ENCODE measurements at places on chromosomes 16 and 17.

DNA sequence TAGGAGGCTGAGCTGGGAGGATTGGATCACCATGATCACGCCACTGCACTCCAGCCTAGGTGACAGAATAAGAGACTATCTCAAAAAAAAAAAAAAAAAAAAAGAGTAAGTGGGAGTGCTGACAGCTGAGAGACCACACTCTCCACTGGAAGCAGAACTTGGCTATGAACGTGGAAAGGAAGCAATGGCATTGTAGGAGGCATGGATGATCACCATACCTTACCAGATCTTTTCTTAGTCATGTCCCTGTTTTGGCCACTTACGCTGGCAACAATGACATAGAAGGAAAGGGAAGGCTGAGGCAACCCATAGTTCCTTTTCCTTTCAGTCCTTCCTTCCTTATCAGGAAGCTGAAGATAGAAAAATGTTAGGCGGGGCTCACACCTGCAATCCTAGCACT lies 3.7 kb upstream of the ATP1B2 start:
- no peak for DNase-seq

- DNase-seq = no peak
These were observed 37.3 kb upstream of the AXIN2 start for GRCh38 chr17:65598746-65599145.

DNA sequence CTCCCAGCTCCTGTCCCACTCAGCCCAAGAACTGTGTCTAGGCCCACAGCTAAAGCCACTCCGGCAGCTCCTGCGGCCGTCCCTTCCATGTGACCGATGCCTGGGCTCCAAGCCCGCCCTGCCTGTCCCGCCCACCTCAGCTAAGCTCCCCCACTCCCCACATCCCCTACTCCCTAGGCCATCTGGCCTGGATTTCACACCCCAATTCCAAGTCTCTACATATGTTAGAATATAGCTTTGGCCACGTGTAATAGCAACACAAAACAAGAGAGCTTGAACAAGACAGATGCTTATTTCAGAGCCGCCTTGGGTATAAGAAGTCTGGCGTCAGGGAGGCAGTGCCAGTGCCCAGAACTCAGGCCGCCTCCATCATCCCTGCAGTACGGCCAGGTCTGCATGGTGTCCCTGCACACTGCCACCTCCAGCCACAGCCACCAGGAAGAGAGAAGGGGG lies 30.0 kb upstream of the USP22 start:
- no peak for DNase-seq

GRCh38 chr17:34566201-34566600 lies 13.2 kb upstream of the TMEM132E start:
- DNase-seq = no peak

GRCh38 chr16:4744555-4745273 lies 10.4 kb downstream of the DNAAF8 start:
- no peak for DNase-seq

GRCh38 chr17:61338874-61339478 lies 60.7 kb upstream of the TBX2 start:
- DNase-seq = no peak

- DNase-seq = no peak
These were observed 270.1 kb upstream of the TBX2 start for GRCh38 chr17:61129267-61130254.

GRCh38 chr17:50944902-50945720 lies 79.0 kb upstream of the TOB1 start:
- no peak for DNase-seq

- DNase-seq = no peak
These were observed 17.3 kb upstream of the KCNJ12 start for GRCh38 chr17:21358682-21359482.

GRCh38 chr16:66948837-66949225 lies 12.2 kb upstream of the CES3 start:
- no peak for DNase-seq

DNA sequence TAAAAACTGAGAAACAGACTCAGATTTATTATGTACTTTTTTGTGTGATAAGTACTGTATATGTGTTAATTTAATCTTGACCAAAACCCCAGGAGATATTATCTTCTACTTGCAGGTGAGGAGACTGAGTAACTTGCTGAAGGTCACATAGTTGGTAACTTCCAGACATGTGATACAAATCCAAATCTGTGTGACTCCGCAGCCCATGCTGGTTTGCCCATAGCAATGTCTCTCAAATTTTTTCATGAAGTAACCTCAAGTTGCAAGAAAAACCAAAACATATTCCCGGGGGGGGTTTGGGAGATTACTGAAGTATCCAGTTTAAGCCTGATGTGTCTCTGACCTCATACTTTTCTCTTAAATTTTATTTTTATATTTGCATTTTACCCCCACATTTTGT lies 3.3 kb downstream of the TEX14 start:
- no peak for DNase-seq

DNA sequence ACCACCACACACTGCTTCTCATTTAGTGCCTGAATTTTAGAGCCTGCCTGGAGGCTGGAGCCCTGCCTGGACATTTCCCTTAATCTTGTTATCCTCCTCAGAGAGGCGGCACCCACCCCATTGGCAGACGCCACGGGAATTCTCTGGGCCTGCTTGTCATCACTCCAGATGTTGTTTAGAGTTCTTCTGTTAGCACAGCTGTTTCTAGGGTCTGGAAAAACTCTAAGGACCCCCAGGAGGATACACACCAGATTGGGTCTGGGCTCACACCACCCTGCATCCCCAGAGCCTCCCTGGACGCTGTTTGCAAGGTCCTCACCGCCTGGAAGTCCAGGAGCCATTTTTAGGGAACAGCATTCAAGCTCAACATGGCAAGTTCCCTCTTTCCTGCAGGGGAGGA lies 565 bp upstream of the XAF1 start:
- DNase-seq = no peak

GRCh38 chr17:82835122-82835521 lies 4.7 kb downstream of the ZNF750 start:
- no peak for DNase-seq

- DNase-seq = no peak
These were observed 53.6 kb upstream of the ATF7IP2 start for GRCh38 chr16:10332241-10332640.

GRCh38 chr16:83814659-83814985 lies 6.8 kb downstream of the HSBP1 start:
- DNase-seq = no peak

GRCh38 chr17:10069301-10069700 lies 129.1 kb downstream of the GAS7 start:
- no peak for DNase-seq

DNA sequence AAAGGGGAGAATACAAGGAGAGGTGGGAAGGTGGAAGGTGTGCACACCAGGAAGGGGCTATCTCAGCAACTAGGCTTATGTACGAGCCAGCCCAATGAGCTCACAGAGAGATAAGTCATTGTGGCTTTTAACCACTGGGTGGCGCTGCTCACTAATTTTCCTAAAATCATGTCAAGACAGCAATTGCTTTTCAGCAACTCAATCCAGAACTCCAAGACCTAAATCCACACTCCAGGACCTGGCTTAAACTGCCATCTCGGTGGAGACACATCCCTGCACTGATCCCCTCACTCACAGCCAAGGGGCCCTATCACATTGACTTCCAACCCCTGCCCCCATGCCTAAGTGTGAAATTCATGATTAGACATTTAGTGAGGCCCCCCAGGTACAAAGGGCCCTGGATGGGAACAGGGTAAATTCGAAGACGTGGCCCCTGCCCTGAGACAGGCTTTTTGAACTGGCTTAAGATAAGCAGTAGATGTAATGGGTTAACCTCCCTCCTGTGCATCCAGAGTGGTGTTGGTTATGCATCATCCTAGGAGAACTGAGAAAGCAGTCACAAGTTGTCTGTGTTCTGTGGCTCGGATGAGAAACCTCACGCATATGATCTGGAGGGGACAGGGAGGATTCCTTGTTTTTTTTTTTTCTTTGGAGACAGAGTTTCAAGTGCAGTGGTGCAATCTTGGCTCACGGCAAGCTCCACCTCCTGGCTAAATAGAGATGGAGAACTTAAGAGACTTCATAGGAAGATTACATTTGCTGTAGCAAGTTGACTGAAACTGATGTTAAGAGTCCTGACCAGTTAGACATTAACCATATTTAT lies 11.5 kb downstream of the CCL16 start:
- peak; percentile 54 for DNase-seq

GRCh38 chr17:40178660-40179059 lies 1.4 kb downstream of the RAPGEFL1 start:
- DNase-seq = no peak

GRCh38 chr17:17424552-17424951 lies 52.2 kb upstream of the MED9 start:
- DNase-seq = no peak

- no peak for DNase-seq
These were observed 4.2 kb upstream of the CMTM2 start for GRCh38 chr16:66575060-66575459.

GRCh38 chr16:11201498-11202259 lies 54.3 kb downstream of the SOCS1 start:
- DNase-seq = no peak

- DNase-seq = no peak
These were observed 1.2 kb upstream of the MT2A start for GRCh38 chr16:56607109-56607618.

DNA sequence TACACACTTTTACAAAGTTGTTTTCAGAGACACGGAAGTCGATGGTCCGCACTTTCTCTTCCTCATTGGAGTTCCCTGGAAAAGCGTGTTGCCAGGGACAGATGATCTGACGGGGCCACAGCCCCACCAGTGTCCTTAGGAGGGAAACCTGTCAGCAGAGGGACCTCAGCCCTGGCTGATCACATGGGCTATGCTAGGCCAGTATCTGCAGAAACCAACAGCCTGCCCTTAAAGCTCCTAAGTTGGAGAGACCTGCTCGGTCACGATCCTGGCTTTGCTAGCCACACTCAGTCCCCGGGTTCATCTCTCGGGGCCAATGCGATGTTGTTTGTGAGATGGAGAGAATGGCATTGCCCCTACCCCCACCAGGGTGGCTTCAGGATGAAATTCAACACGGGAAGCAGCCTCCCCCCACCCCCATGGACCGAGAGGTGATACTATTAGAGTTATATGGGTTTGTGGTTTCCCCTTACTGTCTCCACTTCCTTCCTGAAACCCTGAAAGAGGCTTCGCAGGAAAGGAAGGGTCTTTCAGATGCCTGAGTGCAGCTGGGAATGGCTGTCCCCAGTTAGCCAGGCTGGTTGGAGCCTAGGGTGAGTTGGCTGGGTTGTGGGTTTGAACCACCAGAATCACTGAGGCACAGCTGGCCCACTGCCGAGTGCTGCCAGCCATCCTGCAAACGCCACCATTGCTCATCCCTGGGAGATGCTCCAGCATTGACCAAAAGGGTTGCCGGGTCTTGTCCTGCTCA lies 16.6 kb downstream of the RMI2 start:
- no peak for DNase-seq

DNA sequence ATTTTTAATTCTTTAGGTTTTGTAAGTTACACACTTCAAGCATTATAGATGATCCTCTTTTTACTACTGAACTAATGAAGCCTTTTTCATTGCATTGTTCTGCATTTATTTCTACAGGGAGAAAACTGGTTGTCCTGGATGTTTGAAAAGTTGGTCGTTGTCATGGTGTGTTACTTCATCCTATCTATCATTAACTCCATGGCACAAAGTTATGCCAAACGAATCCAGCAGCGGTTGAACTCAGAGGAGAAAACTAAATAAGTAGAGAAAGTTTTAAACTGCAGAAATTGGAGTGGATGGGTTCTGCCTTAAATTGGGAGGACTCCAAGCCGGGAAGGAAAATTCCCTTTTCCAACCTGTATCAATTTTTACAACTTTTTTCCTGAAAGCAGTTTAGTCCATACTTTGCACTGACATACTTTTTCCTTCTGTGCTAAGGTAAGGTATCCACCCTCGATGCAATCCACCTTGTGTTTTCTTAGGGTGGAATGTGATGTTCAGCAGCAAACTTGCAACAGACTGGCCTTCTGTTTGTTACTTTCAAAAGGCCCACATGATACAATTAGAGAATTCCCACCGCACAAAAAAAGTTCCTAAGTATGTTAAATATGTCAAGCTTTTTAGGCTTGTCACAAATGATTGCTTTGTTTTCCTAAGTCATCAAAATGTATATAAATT lies 53.0 kb downstream of the TUBD1 start:
- no peak for DNase-seq

- DNase-seq = no peak
These were observed 22.2 kb upstream of the RHOT1 start for GRCh38 chr17:32120141-32120540.

DNA sequence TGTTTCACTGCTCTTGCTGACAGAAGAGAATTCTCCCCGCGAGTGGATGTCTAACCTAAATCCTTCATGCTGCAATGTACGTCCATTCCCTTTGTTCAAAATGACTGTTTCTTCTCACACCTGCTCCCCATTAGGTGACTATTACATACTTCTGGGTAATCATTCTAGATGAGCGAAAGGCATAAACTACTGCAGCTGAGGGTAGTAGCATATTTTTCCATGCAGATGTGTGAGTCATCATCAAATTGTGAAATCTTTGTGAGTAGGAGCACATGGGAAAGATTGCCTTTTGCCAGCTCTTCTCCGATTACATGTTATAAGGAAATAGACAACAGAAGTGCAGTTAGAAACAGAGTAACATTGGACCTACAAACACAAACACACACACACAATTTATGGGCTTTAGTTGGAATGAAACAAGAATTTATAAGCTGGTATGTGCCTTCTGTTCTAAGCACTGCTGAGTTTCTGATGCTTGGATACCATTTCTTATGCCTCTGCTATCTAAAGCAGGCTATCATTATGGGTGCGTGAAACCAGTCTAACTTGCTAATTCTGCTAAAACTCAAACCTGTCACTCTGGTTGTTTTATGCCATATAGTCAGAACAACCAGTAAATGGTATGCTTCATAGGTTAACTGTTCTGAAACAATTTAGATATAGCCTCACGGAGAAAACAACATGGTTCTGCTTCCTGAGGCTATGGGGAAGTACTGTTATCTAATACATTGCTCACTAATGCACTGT lies 346.9 kb upstream of the PSMD7 start:
- DNase-seq = no peak

- DNase-seq = no peak
These were observed 62.2 kb downstream of the DHRS7C start for GRCh38 chr17:9729034-9729650.

DNA sequence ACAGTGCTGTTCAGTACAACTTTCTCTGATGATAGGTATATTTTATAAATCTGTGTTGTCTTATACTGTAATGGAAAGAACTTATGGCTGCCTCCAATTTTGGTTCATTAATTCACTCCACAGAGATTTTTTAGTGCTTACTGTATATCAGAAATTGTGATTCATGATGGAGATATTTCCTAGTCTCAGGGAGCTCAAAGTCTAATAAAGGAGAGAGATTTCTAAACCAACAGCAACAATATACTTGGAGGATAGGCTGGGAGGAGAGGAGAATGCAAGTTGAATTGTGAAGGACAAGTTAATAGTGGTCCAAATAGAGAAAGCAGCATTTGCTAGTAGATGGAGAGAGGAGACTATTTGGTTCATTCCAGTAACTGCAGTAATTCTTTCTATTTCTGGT lies 63.5 kb downstream of the TANC2 start:
- no peak for DNase-seq

Measured in stimulated activated CD8-positive, alpha-beta memory T cell treated with anti-CD3 and anti-CD28 coated beads, Interleukin-4, amount 100 ng/mL, for 4 hours (primary cell).